ENCODE measurements at places on chromosomes 4 and X.

- DNase-seq: no peak
Observed at GRCh38 chr4:67273666-67274065, 271.6 kb downstream of the CENPC start.

GRCh38 chr4:23956601-23957364 lies 66.9 kb upstream of the PPARGC1A start:
- no peak for DNase-seq

- DNase-seq: no peak
Observed at GRCh38 chrX:50211510-50211909, 6.9 kb downstream of the CCNB3 start.

- no peak for DNase-seq
Observed at GRCh38 chr4:147581606-147582350, 35.4 kb upstream of the TMEM184C start.

GRCh38 chr4:7112656-7113055 lies 44.8 kb upstream of the GRPEL1 start:
- DNase-seq: no peak
